Fibroblast of mammary gland (primary cell): ENCODE measurements at places on chromosomes 7 and 10.

GRCh38 chr10:43218951-43219837, 47.7 kb downstream of the RASGEF1A start:
- no peak for DNase-seq

GRCh38 chr7:141074162-141074991, 513 bp downstream of the TMEM178B start:
- peak; percentile 3 for DNase-seq

DNA sequence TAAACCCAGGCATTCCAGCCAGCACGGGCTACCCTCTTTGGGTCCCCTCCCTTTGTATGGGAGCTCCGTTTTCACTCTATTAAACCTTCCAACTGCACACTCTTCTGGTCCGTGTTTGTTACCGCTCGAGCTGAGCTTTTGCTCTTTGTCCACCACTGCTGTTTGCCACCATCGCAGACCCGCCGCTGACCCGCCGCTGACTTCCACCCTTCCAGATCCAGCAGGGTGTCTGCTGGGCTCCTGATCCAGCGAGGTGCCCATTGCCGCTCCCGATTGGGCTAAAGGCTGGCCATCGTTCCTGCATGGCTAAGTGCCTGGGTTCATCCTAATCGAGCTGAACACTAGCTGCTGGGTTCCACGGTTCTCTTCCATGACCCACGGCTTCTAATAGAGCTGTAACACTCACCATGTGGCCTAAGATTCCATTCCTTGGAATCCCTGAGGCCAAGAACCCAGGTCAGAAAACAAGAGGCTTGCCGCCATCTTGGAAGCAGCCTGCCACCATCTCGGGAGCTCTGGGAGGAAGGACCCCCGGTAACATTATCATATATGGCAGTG, 14.5 kb downstream of the ZNF277 start:
- DNase-seq = no peak

DNA sequence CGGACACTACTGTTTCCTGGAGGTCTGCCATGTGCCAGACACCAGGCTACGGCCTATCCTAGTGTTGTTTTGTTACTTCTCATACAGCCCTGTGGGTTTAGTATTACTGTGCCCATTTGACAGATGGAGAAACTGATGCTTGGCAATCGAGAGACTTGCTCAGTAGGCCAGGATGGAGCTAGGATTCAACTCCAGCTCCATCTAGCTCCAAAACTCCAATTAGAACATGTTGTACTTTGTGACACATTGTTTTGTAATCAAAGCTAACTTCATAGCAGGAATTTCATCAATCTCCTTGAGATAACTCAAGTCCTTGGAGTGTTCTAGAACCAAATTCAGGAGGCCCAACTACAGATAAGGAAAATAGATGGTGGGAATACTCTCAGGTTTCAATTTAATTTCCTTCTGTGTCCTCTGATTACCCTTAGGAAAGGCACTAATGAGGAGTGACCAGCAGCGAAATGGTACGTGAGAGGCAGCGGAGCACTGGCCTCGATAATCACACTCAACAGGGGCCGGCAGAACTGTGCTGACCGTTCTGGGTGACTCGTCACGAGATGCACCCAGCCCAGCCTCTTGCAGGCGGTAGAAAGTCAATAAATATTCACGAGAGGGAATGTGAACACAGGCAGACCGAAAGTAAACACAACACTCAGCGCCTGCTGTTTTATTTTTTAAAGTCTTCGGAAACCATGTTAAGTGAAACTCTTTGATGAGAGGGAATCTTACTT, 269.6 kb upstream of the NEBL start:
- DNase-seq = no peak

- peak; percentile 96 for DNase-seq
Measured at GRCh38 chr7:104979167-104979841, 34.7 kb upstream of the KMT2E start.

DNA sequence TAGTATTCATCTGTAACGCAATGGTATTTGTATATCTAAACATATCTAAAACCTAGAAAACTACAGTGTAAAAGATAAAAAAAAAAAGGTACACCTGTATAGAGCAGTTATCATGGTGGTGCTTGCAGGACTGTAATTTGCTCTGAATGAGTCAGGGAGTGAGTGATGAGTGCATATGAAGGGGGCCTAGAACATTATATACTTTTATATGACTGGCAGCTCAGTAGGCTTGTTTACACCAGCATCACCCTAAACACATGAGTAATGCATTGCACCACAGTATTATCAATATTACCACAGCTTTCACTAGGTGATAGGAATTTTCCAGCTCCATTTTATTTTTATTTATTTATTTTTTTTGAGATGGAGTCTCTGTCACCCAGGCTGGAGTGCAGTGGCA, 40.8 kb downstream of the TRIM24 start:
- peak; percentile 6 for DNase-seq

GRCh38 chr7:43803865-43804264, 45.4 kb downstream of the BLVRA start:
- no peak for DNase-seq
